Eye (tissue), 1 donor: ENCODE measurements at places on chromosomes 2 and 18.

GRCh38 chr2:219368690-219369191 lies 19.0 kb downstream of the DNPEP start:
- DNase-seq, result peak; percentile 48

GRCh38 chr18:10195529-10195928 lies 258.9 kb upstream of the APCDD1 start:
- DNase-seq, result no peak

DNA sequence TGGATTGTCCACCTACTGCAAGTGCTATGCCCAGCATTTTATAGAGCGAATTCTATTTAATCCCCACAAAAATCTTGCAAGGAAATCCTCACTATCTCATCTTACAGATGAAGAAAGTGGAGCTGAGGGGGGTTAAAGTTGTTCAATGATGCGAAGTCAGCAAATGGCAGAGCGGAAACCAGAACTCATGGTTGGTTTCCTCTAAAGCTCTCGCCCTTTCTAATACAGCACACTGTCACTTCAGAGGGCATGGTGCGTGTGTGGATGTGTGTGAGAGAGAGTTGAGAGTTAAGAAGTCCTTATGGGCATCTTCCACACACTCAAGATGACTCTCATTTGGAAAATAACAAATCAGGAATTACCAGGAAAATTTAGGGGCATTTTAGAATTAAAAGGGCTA lies 78.4 kb downstream of the TGFA start:
- no peak for DNase-seq

DNA sequence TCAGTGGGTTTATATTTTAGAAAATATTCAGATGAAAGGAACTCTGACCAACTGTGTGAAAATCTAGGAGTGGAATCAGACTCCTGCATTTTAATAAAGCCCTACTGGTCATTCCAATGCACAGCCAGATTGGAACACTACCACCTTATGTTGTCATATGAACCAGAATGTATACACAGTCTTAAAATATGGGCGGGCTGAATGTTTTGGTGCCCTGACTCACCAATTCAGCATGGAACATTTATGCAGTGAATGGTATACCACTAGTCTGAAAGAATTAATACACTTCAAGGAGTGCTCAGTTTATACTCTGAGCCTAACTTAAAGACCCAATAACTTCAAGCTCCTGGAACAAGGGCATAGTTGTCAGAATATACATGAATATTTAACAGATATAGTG lies 280.9 kb upstream of the TCF4 start:
- no peak for DNase-seq

GRCh38 chr2:178163395-178163794 lies 30.9 kb upstream of the OSBPL6 start:
- DNase-seq, result no peak
